ENCODE measurements at places on chromosomes 1 and 21.

DNA sequence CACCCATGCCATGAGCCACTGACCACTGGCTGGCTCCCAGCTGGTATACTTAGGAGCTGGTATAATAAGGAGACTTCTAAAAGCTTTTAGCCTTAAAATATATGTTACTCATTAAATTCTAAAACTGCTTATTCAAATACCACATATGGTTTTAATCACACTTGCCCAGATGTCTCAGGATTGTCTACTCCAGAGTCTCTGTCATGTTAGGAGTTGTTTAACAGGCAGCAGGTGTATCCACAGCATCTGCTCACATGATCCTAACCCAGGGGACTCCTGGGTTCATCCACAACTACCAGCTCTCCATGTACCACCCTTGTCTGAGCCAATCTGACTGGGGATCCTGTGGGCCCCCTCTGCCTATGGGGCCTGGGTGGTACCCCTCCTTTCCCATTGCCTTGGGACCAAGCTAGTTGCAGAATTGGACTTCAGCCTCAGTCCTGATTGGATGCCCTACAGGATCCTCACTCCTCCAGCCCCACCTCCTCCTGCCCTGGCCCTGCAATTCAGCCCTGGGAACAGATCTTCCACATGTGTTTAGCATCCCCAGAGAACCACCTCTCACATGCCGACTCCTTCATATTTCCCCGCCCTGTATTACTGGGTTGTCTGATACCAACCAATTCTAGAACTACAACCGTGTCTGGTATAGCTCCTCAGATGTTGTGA is 61.3 kb downstream of the BCAR3 start:
- no peak for DNase-seq

GRCh38 chr1:37097731-37098130 is 63.4 kb upstream of the GRIK3 start:
- DNase-seq = no peak

DNA sequence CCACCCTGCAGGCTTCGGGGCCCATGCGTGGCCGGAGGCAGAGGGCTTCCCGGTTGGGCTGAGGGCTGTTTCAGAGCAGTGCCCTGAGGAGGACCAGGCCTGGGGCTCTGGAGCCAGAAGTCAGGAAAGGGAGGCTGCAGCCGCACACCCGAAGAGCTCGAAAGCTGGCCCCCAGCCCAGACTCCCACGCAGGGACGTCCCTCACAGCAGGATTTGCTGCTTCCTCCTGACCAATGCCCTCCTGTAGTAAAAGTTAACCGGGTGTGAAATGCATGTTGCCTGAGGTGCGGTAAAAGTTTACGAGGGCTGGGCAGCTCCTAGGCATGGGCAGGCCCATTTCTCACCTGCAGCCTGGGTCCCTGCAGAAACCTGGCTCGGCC is 101.5 kb upstream of the ARHGEF16 start:
- no peak for DNase-seq

- peak; percentile 14 for DNase-seq
Observed at GRCh38 chr1:27391511-27392095, 819 bp upstream of the GPR3 start.

DNA sequence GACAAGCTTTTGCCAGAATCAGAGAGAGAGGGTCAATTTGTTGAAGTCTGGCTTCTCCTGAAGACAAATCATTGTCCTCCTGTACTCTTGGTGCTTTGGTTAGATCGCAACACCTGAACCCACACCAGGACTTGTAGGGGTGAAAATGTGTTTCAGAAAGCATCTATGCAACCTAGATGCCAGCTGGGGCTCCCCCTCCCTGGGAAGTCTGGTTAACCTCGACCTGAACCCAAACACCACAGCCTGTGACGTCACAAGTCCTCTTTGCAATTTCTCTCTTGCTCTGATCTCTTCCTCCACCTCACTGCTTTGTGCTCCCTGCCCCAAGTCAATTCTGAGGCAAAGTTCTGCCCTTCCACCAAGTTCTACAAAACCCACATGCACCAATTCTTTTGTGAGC is 42.8 kb upstream of the USP24 start:
- DNase-seq = peak; percentile 17

GRCh38 chr21:31505975-31506374 is 153.5 kb upstream of the SOD1 start:
- DNase-seq = no peak

DNA sequence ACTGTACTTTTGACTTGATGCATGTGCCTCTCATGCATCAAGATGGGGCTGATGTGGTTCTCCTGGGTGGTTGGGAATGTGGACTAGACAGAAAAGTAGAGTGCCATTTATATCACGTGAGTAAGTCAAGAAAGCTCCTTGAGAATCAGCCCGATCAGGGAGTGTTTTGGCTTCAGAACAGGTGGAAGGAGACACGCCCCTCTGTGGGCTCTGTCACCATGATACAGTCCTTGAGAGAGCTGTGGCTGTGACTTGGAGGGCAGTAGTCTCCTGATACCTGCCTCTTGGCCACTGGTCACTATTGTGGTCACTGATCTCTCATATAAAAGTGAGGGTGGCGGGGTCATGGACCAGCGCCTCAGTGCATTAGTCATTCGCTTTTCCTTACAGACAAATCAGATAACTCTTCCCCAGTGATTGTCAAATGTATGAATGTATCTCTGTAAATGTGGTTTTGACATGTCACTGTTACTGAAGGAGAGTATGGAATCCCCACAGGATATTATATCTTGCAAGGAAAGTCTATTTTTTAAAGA is 8.9 kb upstream of the C4BPB start:
- DNase-seq = no peak

GRCh38 chr1:172141341-172141881 is 279.1 kb upstream of the C1orf105 start:
- no peak for DNase-seq

DNA sequence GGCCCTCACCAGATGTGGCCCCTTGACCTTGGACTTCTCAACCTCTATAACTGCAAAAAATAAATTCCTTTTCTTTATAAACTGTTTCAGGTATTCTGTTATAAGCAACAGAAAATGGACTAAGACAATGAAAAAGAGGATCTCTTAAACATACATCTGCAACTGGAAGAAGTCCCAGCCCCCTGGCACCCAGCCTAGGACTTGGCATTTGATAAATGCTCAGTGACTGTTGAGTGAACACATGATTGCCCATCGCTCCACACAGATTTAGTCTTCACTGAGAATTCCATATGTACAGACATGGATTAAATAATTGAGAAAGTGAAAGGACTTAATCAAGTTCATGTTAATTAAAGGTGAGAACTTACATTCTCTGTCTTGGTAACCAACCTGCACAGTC is 344.9 kb upstream of the RUNX1 start:
- no peak for DNase-seq

- DNase-seq = no peak
Observed at GRCh38 chr1:7551442-7551841, 219.7 kb upstream of the VAMP3 start.

DNA sequence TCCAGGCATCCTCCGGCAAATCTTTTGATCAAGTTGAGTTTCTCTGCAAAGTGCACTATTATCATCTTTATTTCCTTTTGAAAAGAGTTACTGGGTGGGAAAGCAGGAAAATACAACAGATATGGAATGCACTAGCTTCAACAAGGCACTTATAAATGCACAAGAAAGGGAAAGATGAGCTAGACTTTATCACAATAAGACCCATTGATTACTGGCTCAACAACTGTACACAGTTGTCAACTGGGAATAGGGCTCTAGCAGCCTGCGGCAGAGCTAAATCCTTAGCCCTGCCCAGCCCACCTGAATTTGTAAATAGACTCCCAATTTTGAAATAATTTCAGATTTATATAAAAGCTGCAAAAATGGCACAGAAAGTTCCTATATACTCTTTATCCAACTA is 111.4 kb downstream of the CSMD2 start:
- DNase-seq = no peak

DNA sequence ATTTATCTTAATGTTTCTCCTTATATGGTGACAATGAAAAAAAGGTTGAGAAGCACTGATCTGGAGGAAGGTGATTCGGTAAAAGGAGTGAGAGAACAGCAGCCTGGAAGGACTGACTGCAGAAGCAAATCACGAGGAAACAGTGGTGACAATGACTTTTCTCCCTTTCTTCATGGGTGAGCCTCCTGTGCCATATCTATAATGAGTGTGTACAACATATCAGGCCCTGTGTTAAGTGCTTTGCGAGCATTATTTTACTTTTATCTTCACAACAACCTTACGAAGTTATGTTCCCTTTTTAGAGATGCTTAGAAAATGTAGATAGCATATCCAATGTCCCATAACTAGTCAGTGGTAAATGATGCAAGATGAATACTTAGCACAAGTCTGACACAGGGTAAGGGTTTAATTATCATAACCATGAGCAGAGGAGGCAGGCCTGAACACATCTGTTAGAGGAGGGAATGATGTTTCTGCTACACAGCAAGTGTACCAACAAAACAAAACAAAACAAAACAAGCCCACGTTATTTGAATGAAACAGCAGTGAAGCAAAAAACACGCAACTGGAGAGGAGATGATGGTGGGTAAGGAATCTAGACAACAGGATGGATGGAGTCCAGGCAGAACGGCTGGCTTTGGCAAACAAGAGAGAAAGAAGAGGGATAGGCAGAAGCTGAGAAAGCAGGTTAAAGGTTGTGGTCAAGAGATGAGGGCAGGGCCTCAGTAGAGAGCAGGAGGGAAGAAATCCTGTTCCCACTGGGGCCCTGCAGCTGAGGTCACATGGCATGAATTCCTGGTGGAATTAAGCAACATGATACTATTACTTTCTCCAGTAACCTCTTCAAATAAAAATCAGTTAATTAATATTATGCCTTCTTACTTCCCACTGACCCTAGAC is 29.6 kb downstream of the GNG12 start:
- DNase-seq = no peak

DNA sequence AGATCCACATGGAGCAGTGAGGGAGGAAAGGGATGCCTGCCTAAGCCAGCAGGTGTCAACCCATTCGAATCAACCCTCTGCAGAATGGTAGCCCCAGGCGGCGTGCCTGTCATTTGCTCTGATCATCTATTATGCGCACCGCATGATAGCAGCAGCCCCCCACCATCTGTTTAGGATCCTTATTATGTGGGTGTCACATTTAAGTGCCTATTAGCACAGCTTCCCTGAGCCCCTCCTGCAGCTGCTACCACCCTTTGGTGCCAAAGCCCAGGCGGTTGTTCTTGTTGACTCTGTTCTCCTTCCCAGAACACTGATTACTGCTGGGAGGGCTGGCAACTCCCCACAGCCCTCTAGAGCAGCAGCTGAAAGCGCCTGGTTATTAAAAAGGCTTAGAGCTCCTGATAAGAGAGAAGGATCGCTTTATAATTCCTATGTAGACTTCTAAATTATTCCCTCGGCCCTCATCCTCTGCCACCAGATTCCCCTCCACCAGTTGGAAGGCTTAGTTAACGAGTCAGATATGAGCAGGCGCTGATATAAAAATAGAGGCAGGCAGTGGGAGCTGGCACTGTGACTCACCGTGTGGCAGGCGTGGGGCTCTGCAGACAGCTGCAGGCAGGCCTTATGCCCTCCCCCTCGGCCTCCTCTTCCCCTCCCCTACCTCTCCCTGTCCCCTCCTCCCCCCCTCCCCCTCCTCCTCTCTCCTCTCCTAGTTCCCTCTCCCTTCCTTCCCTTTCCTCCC is 23.0 kb downstream of the ACTA1 start:
- no peak for DNase-seq

- no peak for DNase-seq
Observed at GRCh38 chr1:112247036-112247597, 148.9 kb upstream of the CTTNBP2NL start.

DNA sequence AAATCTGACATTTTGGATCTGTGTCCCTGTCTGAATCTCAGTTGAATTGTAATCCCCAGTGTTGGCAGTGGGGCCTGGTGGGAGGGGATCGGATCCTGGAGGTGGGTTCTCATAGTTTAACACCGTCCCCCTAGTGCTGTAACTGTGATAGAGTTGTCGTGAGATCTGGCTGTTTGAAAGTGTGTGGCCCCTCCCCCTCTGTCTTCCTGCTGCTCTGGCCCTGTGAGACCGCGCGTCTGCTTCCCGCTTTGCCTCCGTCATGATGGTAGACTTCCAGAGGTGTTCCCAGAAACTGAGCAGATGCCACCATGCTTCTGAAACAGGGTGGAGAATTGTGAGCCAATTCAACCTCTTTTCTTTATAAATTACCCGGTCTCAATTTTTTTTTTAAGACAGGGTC is 25.0 kb downstream of the AGPAT3 start:
- DNase-seq = no peak

DNA sequence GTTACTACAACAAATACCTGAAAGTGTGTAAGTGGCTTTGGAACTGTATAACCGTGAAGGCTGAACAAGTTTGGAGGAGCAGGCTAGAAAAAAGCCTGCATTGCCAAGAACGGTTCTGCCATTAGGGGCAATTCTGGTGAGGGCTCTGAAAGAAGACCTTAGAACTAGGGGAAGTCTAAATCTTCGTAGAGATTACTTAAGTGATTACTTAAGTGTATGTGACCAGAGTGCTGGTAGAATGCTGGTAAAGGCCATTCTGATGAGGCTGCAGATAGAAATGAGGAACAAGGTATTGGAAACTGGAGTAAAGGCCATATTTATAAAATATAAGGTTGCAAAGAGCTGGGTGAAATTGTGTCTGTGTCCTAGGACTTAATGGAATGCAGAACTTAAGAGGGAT is 158.0 kb downstream of the CLIC6 start:
- no peak for DNase-seq

DNA sequence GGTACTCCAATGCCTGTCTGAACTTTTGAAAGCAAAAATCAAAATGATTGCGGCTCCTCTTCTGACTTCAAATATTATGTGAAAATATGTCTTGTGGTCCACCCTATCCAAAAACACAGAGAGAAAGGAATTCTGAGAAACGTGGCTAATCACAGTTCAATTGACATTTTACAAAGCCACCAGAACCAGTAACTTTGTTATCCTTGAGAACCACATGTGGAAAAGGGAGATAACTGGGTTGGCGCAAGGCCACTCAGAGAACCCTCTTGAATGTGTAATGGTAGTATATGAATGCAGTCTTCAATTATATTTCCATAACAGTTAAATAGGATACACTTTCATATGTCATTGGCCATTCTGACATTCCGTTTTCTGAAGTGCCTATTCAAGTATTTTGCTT is 1030.0 kb upstream of the TMPRSS15 start:
- no peak for DNase-seq

- DNase-seq = no peak
Observed at GRCh38 chr1:217139513-217139912, 416.3 kb upstream of the ESRRG start.

DNA sequence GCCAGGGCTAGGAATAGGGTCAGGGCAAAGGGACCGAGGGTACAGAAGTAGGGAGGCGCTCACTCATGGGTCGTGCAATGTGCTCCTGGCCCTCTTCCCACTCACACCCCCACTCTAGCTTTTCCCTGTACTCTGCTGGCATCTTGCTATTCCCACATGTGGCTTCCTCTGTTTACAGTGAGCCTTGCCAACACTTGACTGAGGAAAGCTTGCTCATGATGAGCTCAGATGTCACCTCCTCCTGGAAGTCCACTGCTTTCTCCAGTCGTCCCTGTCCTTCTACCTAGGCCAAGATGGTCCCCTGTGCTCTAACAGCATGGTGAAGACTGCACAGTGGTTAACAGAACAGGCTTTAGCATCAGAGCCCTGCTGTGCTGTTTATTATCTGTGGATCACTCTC is 8.0 kb upstream of the RIMS3 start:
- DNase-seq = no peak

- no peak for DNase-seq
Observed at GRCh38 chr1:63984257-63984929, 210.6 kb downstream of the ROR1 start.

- DNase-seq = no peak
Observed at GRCh38 chr1:201813226-201813625, 15.7 kb upstream of the IPO9 start.
